HCT116 (cell line): ENCODE measurements at places on chromosomes 3 and 15.

GRCh38 chr3:172167892-172168648 lies 128.7 kb downstream of the FNDC3B start:
- H3K36me3 ChIP-seq: no peaks in the 10 kb centered on the region
- no peak overlapping the region for H3K4me3 ChIP-seq
- no peak overlapping the region for H3K27ac ChIP-seq
- peaks cover 25% of the 10 kb centered on the region for H3K4me1 ChIP-seq
- DNase-seq: no peak
- no peaks in the 10 kb centered on the region for H3K27me3 ChIP-seq

DNA sequence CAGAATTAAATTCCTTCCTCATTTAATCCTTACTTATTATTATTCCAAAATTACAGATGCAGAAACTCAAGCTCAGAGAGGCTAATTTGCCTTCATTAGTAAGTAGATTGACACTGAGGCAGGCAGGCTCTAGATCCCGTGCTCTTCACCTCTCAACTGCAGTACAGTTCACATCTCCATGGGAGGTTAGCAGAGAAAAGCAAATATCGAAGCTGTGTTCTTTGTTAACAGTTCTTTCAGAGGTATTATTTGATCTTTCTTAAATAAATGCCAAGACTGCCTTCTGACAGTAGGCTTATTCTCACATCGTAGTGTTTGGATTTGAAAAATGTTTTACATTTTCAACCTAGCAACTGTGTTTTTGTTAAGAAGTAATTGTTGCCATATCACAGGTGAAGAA lies 15.9 kb upstream of the FAH start:
- peaks cover 3% of the 10 kb centered on the region; the same call in 1 of the 2 replicates for H3K36me3 ChIP-seq
- H3K4me3 ChIP-seq: no peak overlapping the region
- H3K27me3 ChIP-seq: no peaks in the 10 kb centered on the region
- H3K27ac ChIP-seq: no peak overlapping the region
- H3K4me1 ChIP-seq: no peaks in the 10 kb centered on the region

DNA sequence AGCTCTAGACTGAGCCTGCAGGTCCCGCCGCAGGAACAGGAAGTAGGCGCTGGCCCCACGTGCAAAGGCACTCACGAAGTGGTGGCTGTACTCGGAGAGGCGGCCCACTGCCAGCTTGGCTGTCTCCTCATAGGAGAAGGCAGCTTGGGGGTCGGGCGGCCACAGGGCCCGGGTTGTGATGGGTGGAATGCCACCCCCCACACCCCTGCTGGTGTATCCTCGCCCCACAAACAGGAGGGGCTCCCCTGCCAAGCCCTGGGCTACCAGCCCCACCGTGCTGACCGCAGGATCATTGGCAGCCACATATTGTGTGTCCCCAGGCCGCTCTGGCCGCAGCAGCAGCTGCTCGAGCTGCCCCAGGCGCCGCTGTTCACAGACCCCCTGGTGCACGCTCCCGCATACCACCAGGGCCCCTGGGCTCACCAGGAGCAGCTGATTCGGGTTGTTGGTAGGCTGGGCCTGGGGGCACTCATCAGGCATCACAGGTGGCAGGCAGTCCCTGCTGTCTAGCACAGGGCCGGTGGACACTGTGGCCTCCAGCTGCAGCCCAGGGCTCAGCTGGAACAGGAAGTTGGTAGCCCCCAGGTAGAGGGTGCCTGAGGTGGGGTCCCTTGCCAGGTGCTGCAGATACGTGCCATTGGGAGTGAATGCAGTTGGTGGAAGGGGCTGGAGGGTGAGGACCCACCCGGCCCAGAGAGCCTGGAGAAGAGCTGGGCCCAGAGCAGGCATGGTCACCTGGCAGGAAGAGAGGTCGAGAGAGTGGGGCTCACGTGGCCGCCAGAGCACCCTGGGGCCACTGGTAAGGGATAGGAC lies 5.8 kb downstream of the PLXNB1 start:
- DNase-seq: no peak
- peaks cover 7% of the 10 kb centered on the region for H3K4me1 ChIP-seq
- H3K27ac ChIP-seq: no peak overlapping the region
- H3K36me3 ChIP-seq: no peaks in the 10 kb centered on the region
- H3K4me3 ChIP-seq: no peak overlapping the region

GRCh38 chr15:83010709-83011270 lies 649 bp downstream of the C15orf40 start:
- H3K27me3 ChIP-seq: no peaks in the 10 kb centered on the region
- H3K27ac ChIP-seq: peak overlapping the region; percentile 63
- DNase-seq: peak; percentile 61
- peaks cover 7% of the 10 kb centered on the region; the same call in 1 of the 2 replicates for H3K4me1 ChIP-seq

DNA sequence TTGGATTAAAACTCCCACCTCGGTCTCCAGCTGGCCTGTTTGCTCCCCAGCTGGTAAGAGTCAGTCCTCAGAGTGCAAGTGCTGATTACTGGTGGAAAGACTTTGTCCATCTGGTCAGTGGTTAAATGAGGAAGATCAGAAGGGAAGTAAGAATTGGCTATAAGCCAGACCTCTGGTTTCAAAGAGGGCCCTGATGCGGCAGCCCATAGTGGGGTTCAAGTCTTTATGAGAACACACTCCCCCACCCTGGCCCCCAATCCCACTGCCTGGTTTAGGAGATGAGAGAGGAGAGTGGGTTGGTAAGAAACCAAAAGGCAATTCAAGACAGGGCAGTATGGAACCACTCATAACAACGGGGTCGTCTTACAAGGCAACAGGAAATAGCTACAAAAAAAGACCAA lies 65.0 kb downstream of the FRMD4B start:
- H3K4me3 ChIP-seq: no peak overlapping the region
- H3K36me3 ChIP-seq: no peaks in the 10 kb centered on the region

GRCh38 chr15:75577401-75578172 lies 1.5 kb downstream of the PTPN9 start:
- no peak for DNase-seq
- no peaks in the 10 kb centered on the region for H3K27me3 ChIP-seq
- peak overlapping the region; percentile 91 for H3K27ac ChIP-seq

DNA sequence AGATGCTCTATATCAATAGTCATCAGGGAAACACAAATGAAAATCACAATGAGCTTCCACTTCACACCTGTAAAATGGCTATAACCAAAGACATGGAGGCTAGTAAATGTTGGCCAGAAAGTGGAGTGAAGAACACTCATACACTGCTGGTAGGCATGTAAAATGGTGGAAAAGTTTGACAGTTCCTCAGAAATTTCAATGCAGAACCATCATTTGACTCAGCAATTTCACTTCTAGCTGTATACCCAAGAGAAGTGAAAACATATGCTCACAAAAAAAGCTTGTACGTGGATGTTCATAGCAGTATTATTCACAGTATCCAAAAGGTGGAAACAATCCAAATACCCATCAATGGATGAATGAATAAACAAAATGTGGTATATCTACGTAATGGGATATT lies 19.2 kb upstream of the TOP2B start:
- no peak overlapping the region for H3K27ac ChIP-seq
- no peaks in the 10 kb centered on the region for H3K4me1 ChIP-seq
- no peak overlapping the region for H3K4me3 ChIP-seq
- no peak for DNase-seq

GRCh38 chr3:182837855-182838454 lies 44.7 kb downstream of the ATP11B start:
- no peak overlapping the region for H3K4me3 ChIP-seq
- no peak overlapping the region for H3K27ac ChIP-seq
- DNase-seq: no peak
- H3K36me3 ChIP-seq: no peaks in the 10 kb centered on the region; the same call in 1 of the 2 replicates
- H3K27me3 ChIP-seq: no peaks in the 10 kb centered on the region
- H3K4me1 ChIP-seq: peaks cover under 1% of the 10 kb centered on the region; the same call in 1 of the 2 replicates

DNA sequence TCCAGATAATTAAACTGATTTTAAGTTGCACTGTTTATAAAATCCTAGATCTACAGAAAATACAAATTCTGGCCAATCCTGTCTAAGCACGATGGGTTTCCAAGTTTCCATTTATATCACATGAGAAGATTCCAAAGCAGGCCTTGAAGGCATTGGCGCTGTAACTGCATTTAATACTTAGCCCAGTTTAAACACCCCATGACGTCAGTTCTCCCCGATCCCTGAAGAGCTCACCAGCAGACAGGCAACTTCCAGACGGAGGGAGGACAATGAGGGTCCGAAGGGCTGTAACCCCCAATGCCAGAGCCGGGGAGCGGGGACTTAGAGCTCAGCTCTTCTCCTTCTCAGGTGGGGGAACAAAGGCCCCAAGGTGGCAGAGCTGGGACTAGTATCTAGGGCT lies 117.3 kb downstream of the XXYLT1 start:
- no peaks in the 10 kb centered on the region for H3K36me3 ChIP-seq
- no peak for DNase-seq
- peaks cover 7% of the 10 kb centered on the region for H3K4me1 ChIP-seq
- no peak overlapping the region for H3K27ac ChIP-seq
- no peaks in the 10 kb centered on the region for H3K27me3 ChIP-seq

DNA sequence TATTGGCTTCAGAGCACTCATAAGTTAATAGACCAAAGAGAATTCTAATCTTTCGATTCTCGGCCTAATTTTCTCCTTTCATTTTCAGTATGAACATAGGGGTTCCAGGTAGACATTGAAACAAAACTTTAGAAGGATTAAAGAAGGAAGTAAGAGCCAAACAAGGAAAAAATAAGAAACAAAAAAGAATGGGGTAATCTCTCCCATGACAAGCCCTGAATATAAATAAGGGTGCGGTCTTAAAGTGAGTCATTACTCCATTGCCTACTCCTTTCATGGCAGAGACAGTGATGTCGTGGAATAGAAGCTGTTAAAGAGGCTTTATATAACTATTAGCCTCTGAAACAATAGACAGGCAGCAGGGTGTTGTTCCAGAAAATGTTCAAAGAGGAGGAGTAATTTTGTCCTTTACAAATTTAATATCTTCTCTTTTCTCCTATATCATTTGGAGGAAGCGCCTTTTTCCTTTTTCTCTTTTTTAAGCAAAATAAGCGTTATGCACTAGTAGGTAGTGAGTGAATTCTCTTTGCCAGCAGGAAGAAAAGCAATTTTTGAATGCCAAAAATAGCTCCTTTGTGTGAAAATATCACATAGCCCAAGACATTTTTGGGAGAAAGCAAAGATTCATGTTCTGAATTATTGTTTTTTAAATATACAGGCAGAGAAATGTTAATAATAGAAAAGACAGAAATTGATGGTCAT lies 607.9 kb upstream of the KCNMB2 start:
- no peaks in the 10 kb centered on the region for H3K27me3 ChIP-seq
- H3K4me1 ChIP-seq: no peaks in the 10 kb centered on the region
- H3K4me3 ChIP-seq: no peak overlapping the region
- no peaks in the 10 kb centered on the region for H3K36me3 ChIP-seq
- DNase-seq: peak; percentile 4

- H3K4me3 ChIP-seq: peak overlapping the region; percentile 65
- DNase-seq: no peak
- H3K27me3 ChIP-seq: no peaks in the 10 kb centered on the region
- peak overlapping the region; percentile 96 for H3K27ac ChIP-seq
- peaks cover 19% of the 10 kb centered on the region; the same call in 1 of the 2 replicates for H3K4me1 ChIP-seq
- no peaks in the 10 kb centered on the region for H3K36me3 ChIP-seq
Measured at GRCh38 chr3:156825795-156826143, 384 bp upstream of the LEKR1 start.

- peaks cover 13% of the 10 kb centered on the region for H3K36me3 ChIP-seq
- no peak for DNase-seq
- H3K4me3 ChIP-seq: peak overlapping the region; percentile 78
- no peaks in the 10 kb centered on the region for H3K27me3 ChIP-seq
Measured at GRCh38 chr15:72196409-72197040, 1.1 kb downstream of the GRAMD2A start.

DNA sequence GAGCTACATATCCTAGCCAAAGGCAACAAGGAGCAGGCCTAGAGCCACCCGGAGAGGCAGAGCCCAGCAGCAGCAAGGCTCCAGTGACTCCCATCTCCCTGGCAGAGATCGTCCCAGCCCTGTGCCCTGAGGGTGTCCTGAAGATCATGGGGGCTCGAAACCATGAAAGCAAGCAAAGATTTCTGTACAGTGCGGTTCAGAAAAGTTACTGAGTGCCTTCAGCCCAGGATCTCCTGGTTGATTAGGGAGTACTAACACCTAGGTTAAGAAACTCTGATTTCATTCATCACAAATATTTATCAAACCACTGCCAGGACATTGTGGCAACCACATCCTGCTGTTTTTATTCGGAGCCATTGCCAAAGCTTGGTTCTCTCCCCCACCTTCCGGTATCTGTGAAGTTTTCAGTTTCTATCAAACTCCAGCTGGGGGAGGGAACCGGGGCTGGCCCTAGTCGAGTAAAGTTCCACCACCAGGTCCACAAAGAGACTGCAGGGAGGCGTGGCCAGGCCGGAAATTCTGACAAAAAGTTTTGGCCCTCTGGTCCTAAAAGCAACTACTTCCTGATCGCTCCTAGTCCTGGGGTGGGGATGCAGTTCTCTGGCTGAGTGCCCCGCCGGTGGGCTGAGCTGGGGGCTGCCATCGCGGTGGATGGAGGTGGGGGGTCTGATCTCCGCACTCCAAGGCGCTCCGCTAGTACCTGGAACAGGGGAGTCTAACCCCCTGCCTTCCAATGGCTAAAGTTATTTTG lies 1.2 kb downstream of the RAB43 start:
- no peaks in the 10 kb centered on the region for H3K27me3 ChIP-seq
- peak; percentile 51 for DNase-seq
- H3K27ac ChIP-seq: peak overlapping the region; percentile 70
- peak overlapping the region; percentile 69 for H3K4me3 ChIP-seq

- no peaks in the 10 kb centered on the region for H3K36me3 ChIP-seq
- H3K27ac ChIP-seq: no peak overlapping the region
- H3K27me3 ChIP-seq: no peaks in the 10 kb centered on the region
- H3K4me3 ChIP-seq: no peak overlapping the region
Measured at GRCh38 chr3:51830836-51831385, 30.5 kb upstream of the IQCF2 start.

GRCh38 chr3:126903521-126903920 lies 79.4 kb upstream of the PLXNA1 start:
- H3K36me3 ChIP-seq: no peaks in the 10 kb centered on the region
- H3K4me3 ChIP-seq: no peak overlapping the region
- H3K27me3 ChIP-seq: no peaks in the 10 kb centered on the region
- no peak overlapping the region for H3K27ac ChIP-seq

DNA sequence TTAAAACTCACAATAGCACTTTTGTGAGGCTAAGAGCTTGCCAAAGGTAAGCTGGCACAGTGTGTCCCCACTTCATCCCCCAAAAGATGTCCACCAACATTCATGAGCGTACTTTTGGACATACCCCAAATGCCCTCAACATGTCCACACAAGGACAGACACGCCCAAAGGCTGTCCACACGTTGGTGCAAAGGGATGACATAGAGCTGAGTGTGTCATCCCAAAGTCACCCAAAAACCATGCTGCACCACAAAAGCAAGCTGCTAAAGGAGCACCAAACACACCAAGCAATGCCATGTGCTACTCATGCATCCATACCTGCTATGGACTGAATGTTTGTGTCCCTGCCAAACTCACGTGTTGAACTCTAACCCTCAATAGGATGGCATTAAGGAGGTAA lies 57.9 kb downstream of the KLF13 start:
- no peak overlapping the region for H3K27ac ChIP-seq
- peaks cover 10% of the 10 kb centered on the region for H3K4me1 ChIP-seq
- no peak overlapping the region for H3K4me3 ChIP-seq
- no peaks in the 10 kb centered on the region for H3K27me3 ChIP-seq
